Heart right ventricle (tissue), 16 donors: ENCODE measurements at places on chromosomes 7 and 10.

GRCh38 chr7:73742753-73743641 lies 4.4 kb upstream of the ABHD11 start:
- no peaks in the 10 kb centered on the region for H3K27me3 ChIP-seq
- peaks cover 7% of the 10 kb centered on the region for H3K4me1 ChIP-seq
- no peak for DNase-seq
- H3K36me3 ChIP-seq = no peaks in the 10 kb centered on the region
- H3K27ac ChIP-seq = no peak overlapping the region

- H3K27me3 ChIP-seq = no peaks in the 10 kb centered on the region
- H3K4me3 ChIP-seq = no peak overlapping the region
- H3K27ac ChIP-seq = no peak overlapping the region
- no peaks in the 10 kb centered on the region for H3K4me1 ChIP-seq
These were observed 48.1 kb downstream of the GNAI1 start for GRCh38 chr7:80182630-80183276.

DNA sequence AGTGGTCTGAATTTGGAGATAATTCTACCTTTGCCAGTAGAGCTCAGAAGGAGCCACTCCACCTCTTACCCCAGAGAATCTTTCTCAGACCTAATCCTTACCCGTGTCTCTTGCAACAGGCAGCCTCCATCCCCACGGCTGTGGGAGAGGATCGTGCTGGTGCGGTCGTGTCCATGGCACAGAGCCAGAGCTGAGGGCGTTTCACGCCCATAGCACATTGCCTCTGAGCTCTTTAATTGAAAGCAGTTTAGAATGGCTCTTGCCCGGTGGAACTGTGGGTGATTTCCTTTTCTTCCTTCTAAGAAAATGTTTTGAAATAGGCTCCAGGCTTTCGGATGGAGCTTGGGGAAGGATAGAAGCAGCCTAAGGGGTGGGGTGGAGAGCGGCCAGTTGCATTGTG lies 41.5 kb downstream of the PRF1 start:
- no peak for DNase-seq
- peak overlapping the region; percentile 34 for H3K27ac ChIP-seq
- peaks cover 32% of the 10 kb centered on the region for H3K4me1 ChIP-seq
- no peak overlapping the region for H3K4me3 ChIP-seq
- H3K27me3 ChIP-seq = no peaks in the 10 kb centered on the region

DNA sequence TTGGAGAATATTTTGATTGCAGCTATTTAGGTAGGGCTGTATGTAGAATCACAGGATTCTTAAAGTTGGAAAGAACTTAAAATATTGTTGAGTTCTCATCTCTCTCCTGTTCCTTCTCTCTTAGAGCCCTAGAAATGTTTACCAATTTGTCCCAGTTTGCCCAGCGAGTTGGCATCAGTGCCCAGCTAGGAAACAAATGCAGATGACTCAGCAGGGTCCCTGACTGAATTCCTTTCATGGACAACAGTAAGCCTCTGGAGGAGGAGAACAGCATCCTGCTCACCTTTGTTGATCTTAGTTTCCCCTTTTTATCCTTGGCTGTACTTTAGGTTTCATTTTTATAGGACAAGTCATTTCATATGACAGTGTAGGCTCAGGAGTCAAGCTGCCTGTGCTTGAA lies 89.3 kb downstream of the SEC23IP start:
- no peaks in the 10 kb centered on the region for H3K36me3 ChIP-seq
- no peak for DNase-seq
- peaks cover 10% of the 10 kb centered on the region for H3K27me3 ChIP-seq
- no peak overlapping the region for H3K27ac ChIP-seq

DNA sequence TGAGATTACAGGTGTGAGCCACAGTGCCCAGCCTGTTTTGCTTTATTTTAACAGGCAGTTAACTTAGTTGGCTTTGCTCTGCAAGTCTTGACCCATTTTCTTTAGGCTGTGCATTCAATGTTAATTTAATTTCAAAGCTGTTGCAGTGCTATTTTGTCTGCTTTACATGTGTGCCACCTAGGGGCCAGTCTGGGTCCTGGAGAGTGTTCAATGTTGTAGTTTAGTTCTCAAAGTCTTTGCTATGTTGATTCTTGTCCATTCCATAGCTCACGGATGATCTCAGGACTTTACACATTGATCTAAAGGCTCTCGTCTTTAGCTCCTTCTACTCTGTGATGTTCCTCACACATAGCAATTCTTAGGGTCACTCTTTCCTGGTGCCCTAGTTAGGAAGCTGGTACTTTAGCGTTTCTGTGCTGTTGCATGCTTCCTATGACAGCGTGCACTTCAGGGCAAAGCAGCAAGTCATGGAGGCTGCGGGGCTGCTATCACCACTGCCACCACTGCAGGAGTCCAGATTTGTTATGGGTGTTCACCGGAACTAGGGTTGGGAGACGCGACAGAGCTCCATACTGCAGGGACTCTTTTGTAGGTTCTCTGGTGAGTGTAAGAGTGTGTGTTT lies 16.4 kb upstream of the ABCA13 start:
- no peaks in the 10 kb centered on the region for H3K4me1 ChIP-seq
- no peak overlapping the region for H3K4me3 ChIP-seq
- peaks cover 6% of the 10 kb centered on the region for H3K27me3 ChIP-seq
- no peak overlapping the region for H3K27ac ChIP-seq
- no peak for DNase-seq
- H3K36me3 ChIP-seq = no peaks in the 10 kb centered on the region
